ENCODE measurements at places on chromosomes 12 and 14.

DNA sequence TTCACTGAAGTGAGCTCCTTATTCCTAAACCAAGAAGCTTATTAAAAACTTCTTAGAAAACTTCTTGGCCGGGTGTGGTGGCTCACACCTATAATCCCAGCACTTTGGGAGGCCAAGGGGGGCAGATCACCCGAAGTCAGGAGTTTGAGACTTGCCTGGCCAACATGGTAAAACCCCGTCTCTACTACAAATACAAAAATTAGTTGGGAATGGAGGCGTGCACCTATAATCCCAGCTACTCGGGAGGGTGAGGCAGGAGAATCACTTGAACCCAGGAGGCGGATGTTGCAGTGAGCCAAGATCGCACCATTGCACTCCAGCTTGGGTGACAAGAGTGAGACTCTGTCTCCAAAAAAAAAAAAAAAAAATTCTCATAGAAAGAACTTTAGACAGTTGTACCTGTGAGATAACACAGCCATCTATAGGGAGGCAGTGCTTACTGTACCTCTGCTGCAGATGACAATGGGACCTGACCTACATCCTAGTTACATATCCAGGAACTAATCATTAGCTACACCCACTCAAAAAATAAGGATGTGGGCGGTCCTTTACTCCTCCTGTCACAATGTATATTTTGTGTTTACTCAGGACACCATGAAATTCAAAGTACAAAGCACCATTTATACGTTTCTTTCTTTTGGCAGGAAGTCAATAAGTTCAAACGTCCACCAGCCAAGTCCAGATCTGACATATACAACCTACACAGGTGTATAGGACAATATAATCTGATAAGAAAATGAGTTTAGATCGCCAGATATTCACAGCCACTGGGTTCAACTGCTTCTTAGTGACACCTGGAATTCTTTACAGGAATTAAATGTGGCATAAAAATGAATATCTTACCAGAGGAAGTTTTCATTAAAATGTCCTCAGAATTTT, 14.9 kb downstream of the STXBP6 start:
- H3K4me3 ChIP-seq: no peak overlapping the region
- no peaks in the 10 kb centered on the region for H3K36me3 ChIP-seq
- H3K27ac ChIP-seq: no peak overlapping the region
- H3K4me1 ChIP-seq: no peaks in the 10 kb centered on the region
- DNase-seq: no peak

- no peaks in the 10 kb centered on the region for H3K36me3 ChIP-seq
- H3K4me1 ChIP-seq: peaks cover 14% of the 10 kb centered on the region
- H3K4me3 ChIP-seq: peak overlapping the region; percentile 20
- H3K27me3 ChIP-seq: peaks cover 12% of the 10 kb centered on the region
- H3K27ac ChIP-seq: peak overlapping the region; percentile 32
These were observed 18.8 kb upstream of the FLVCR2 start for GRCh38 chr14:75559451-75560222.

DNA sequence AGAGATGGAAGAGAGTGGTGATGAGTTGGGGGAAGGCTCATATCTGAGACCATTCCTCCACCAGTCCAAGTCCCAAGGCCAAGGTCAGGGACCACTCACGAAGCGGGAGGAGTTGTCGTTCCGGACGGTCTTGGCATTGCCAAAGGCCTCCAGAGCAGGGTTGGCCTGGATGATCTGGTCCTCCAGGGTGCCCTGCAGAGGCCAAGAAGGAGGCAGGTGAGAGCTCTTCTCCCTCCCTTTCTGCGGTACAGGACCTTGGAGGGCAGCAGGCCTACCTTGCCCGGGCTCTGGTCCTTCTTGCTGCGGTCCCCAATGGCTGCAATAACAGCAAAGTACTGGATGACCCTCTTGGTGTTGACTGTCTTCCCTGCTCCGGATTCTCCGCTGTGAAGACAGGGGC, 4.0 kb downstream of the MYH7 start:
- no peak for DNase-seq
- H3K4me3 ChIP-seq: no peak overlapping the region
- no peaks in the 10 kb centered on the region for H3K4me1 ChIP-seq
- H3K27ac ChIP-seq: no peak overlapping the region
- H3K36me3 ChIP-seq: peaks cover 3% of the 10 kb centered on the region
- peaks cover 61% of the 10 kb centered on the region for H3K27me3 ChIP-seq

- no peaks in the 10 kb centered on the region for H3K27me3 ChIP-seq
- H3K27ac ChIP-seq: peak overlapping the region; percentile 99
- H3K4me3 ChIP-seq: peak overlapping the region; percentile 89
- H3K36me3 ChIP-seq: peaks cover 69% of the 10 kb centered on the region
These were observed 81.2 kb downstream of the BCL11B start for GRCh38 chr14:99190696-99191394.

GRCh38 chr12:109423392-109423791, 53.7 kb downstream of the KCTD10 start:
- DNase-seq: no peak
- H3K27ac ChIP-seq: no peak overlapping the region
- peaks cover 47% of the 10 kb centered on the region for H3K27me3 ChIP-seq
- H3K4me1 ChIP-seq: no peaks in the 10 kb centered on the region
- no peak overlapping the region for H3K4me3 ChIP-seq

GRCh38 chr14:69481815-69482568, 2.5 kb upstream of the PLEKHD1 start:
- no peaks in the 10 kb centered on the region for H3K4me1 ChIP-seq
- peaks cover 52% of the 10 kb centered on the region for H3K27me3 ChIP-seq
- no peak overlapping the region for H3K27ac ChIP-seq
- no peak overlapping the region for H3K4me3 ChIP-seq
- DNase-seq: no peak
- H3K36me3 ChIP-seq: peaks cover 4% of the 10 kb centered on the region

DNA sequence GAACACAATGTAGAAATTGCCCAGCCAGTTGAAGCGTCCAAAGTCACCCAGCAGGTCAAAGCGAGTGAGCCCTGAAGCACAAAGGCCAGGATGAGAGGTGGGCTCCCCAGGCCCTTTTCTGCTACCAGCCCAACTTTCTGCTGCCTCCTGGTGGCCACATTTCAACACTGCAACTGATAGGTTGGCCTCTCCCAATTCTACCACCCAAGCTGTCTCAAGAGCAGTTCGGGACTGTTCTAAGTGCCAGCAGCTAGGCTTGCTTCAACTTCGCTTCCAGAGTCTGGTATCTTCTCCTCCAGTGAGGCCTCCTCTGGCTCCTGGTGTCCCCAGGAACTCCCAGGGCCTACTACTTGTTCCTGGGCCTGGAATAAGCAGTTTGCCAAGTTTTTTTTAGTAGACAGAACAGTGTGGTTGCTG, 3.4 kb upstream of the DHH start:
- DNase-seq: peak; percentile 59
- H3K4me3 ChIP-seq: no peak overlapping the region
- peaks cover 56% of the 10 kb centered on the region for H3K36me3 ChIP-seq

DNA sequence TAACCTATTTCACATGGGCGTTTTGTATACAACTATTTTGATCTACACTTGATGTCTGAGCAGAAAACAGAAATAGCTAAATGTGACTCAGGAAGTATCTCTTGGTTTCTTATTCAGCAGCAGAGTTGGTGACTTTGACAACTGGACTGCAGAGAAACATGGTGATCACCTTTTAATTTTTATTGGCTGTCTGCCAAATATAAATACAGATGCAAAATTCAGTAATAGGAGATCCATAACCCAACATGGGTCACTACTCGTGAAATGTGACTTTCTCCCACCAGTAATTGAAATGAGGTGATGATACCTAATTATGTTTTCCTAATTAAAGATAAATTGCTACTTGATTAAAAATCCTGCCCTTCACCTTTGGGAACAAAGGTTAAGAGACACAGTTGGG, 487.1 kb downstream of the NELL2 start:
- no peak overlapping the region for H3K27ac ChIP-seq
- no peaks in the 10 kb centered on the region for H3K27me3 ChIP-seq
- no peaks in the 10 kb centered on the region for H3K4me1 ChIP-seq
- no peaks in the 10 kb centered on the region for H3K36me3 ChIP-seq
- no peak overlapping the region for H3K4me3 ChIP-seq

GRCh38 chr12:4111010-4111409, 162.6 kb upstream of the CCND2 start:
- peaks cover 37% of the 10 kb centered on the region for H3K27me3 ChIP-seq
- peaks cover 3% of the 10 kb centered on the region for H3K36me3 ChIP-seq
- peaks cover 20% of the 10 kb centered on the region for H3K4me1 ChIP-seq

DNA sequence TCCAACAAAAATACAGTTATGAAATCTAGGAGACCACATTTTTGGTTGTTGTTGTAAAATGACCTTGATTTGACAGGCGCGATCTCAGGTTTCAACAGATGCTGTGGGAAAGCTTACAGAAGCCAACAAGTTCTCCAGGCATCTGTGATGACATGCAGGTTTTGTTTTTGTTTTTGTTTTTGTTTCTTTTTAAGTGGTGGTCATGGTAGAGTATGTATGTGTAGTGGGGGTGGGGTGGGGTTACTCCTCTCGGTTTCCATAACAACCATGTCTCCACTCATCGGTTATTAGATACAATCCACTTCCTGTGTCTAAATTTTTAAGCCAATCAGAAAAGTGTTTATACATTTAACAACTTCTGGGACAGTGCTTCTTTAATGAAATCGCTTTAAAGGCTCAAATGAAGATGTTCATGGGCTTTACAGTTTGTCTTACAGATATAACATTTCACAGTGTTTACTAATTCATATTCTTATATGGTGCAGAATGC, 199.9 kb upstream of the FOXN3 start:
- peaks cover 35% of the 10 kb centered on the region for H3K36me3 ChIP-seq
- peak overlapping the region; percentile 92 for H3K4me3 ChIP-seq
- H3K4me1 ChIP-seq: peaks cover 65% of the 10 kb centered on the region
- no peaks in the 10 kb centered on the region for H3K27me3 ChIP-seq
- H3K27ac ChIP-seq: peak overlapping the region; percentile 98
- peak; percentile 64 for DNase-seq

- H3K4me3 ChIP-seq: no peak overlapping the region
- no peaks in the 10 kb centered on the region for H3K4me1 ChIP-seq
- H3K27ac ChIP-seq: no peak overlapping the region
- no peaks in the 10 kb centered on the region for H3K36me3 ChIP-seq
These were observed 629.6 kb downstream of the SLC16A7 start for GRCh38 chr12:60225216-60226000.

DNA sequence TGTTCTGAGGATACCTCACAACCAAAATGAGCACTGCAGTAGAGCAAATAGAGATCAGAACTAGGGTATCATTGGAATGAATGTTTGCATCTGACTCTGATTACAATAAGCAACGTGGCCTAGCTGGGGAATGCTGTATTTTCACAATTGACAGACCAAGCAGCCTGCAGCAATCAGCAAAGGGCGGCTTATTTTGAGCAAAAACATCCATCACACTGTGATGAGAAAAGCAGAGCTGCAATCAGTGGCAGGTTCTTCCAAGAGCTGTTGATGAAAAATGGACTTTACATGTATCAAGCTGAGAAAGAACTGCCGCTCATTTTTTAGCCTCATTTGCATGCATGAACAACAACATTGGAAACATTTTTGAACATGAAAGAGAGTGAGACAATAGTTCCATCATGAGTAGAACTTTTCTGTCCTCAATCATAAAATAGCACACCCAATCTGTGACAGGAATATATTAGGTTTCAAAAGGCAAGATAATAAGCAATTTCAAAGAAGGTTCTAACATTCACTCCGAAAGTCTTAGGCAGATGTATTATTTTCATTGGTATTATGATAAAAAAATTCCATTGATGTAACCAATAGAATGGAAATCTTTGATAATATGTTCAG, 249.7 kb upstream of the FBXO33 start:
- no peak for DNase-seq
- no peaks in the 10 kb centered on the region for H3K4me1 ChIP-seq
- no peak overlapping the region for H3K4me3 ChIP-seq

DNA sequence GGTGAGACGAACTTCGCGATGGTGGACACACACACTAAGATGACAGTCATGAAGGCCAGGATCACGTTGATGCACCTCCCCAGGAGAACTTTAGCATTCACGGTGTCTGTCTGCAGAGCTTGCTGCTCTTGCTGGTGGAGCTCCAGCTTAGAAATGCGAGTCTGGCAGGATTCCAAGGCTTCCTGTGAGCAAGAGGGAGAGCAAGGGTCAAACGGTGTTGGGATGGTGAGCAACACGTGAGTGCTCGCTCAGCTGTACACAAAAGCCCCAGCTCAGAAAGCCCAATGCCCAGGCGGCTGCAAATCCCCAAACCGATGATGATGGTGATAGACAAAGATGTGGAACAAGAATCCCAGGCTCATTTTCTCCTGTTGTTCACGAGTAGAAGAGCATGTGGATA, 78.8 kb downstream of the TMCC3 start:
- no peak overlapping the region for H3K27ac ChIP-seq
- H3K4me3 ChIP-seq: no peak overlapping the region
- no peak for DNase-seq
- H3K36me3 ChIP-seq: peaks cover 4% of the 10 kb centered on the region
- peaks cover 2% of the 10 kb centered on the region for H3K4me1 ChIP-seq

- H3K4me1 ChIP-seq: no peaks in the 10 kb centered on the region
- peaks cover 3% of the 10 kb centered on the region for H3K36me3 ChIP-seq
- DNase-seq: no peak
- no peak overlapping the region for H3K27ac ChIP-seq
- no peaks in the 10 kb centered on the region for H3K27me3 ChIP-seq
These were observed 402 bp downstream of the LMNTD1 start for GRCh38 chr12:25552681-25553080.

GRCh38 chr14:51715250-51715649, 63.5 kb downstream of the FRMD6 start:
- H3K4me3 ChIP-seq: no peak overlapping the region
- no peaks in the 10 kb centered on the region for H3K27me3 ChIP-seq
- H3K27ac ChIP-seq: no peak overlapping the region

GRCh38 chr12:23141335-23141734, 516.4 kb downstream of the ETNK1 start:
- no peak overlapping the region for H3K27ac ChIP-seq
- no peak for DNase-seq
- no peak overlapping the region for H3K4me3 ChIP-seq

DNA sequence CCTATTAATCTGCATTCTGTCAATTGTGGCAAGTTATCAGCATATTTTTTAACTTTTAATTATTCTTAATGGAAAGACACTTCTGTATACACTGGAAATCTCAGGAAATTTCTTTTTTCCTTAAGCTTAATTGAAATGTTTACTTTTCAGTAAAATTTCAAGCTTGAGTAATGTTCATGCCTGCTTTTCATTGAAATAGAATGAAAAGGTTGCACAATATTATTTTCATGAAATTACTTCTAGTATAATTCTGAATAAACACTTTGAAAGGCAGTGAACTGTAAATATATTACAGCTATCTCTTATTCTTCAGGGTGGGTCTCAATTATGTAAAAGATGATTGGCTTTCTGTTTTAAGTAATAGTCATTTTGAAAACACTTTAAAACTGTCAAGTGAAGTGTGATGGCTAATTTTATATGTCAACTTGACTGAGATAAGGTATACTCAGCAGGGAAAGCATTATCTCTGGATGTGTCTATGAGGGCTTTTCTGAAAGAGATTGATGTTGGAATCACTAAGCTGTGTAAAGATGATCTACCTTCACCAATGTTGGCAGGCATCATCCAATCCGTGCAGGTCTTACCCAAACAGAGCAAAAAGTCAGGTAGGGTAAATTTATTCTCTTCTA, 29.9 kb downstream of the CLEC2D start:
- H3K4me1 ChIP-seq: peaks cover 50% of the 10 kb centered on the region
- no peak for DNase-seq
- peak overlapping the region; percentile 49 for H3K27ac ChIP-seq
- no peaks in the 10 kb centered on the region for H3K27me3 ChIP-seq
- H3K36me3 ChIP-seq: peaks cover 40% of the 10 kb centered on the region

GRCh38 chr12:106284358-106285105, 18.0 kb upstream of the TCP11L2 start:
- H3K36me3 ChIP-seq: peaks cover 6% of the 10 kb centered on the region
- no peaks in the 10 kb centered on the region for H3K4me1 ChIP-seq
- no peak overlapping the region for H3K4me3 ChIP-seq
- H3K27me3 ChIP-seq: peaks cover 29% of the 10 kb centered on the region

- H3K36me3 ChIP-seq: no peaks in the 10 kb centered on the region
- H3K4me1 ChIP-seq: no peaks in the 10 kb centered on the region
- DNase-seq: no peak
- no peak overlapping the region for H3K4me3 ChIP-seq
These were observed 189.3 kb upstream of the LHX5 start for GRCh38 chr12:113660936-113661335.
